ENCODE measurements at places on chromosomes 2 and 18.

- H3K27ac ChIP-seq, result peak within 1 kb of the TSS; percentile 96
- H3K4me1 ChIP-seq, result peaks cover 27% of the 10 kb centered on the region
- H3K27me3 ChIP-seq, result no peaks in the 10 kb centered on the region
- no peak for DNase-seq
- H3K36me3 ChIP-seq, result peaks cover 12% of the 10 kb centered on the region
Observed at GRCh38 chr2:85577386-85578242, at the start of gene VAMP8. Gene VAMP8 (plus strand): TSS chr2:85577586. CDS start chr2:85577647, 61 bp downstream.

GRCh38 chr2:148021059-148021861 lies at the start of gene MBD5:
Gene MBD5 (plus strand): TSS chr2:148021091.
- H3K36me3 ChIP-seq, result peaks cover 4% of the 10 kb centered on the region
- H3K4me3 ChIP-seq, result peak within 1 kb of the TSS; percentile 99
- H3K27ac ChIP-seq, result peak within 1 kb of the TSS; percentile 99
- no peaks in the 10 kb centered on the region for H3K27me3 ChIP-seq

GRCh38 chr2:73072129-73072395 lies 550 bp upstream of the SFXN5 start:
- peak overlapping the region; percentile 75 for H3K27ac ChIP-seq

DNA sequence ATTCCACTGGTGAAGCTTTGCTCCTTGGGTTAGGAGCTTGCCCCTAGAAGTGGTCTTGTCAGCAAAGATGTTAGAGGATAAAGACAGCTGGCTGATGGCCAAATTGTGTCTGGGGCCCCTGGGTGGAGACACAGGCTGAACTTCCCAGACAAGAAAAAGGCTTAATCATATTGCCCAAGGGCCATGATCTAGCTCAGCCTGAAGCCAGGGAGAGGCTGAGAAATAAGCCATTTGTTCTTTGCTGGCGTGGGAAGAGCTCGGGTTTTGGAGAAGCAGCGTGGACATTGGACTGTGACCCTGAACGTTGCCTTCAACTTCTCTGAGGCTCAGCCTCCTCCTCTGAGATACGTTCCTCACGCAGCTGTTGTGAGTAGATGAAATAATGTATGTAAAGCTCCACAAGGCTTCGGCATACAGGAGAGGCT lies 153.0 kb downstream of the ZFP36L2 start:
- H3K4me3 ChIP-seq, result no peak overlapping the region
- no peak for DNase-seq
- H3K27me3 ChIP-seq, result peaks cover 10% of the 10 kb centered on the region
- H3K4me1 ChIP-seq, result peaks cover 11% of the 10 kb centered on the region
- no peak overlapping the region for H3K27ac ChIP-seq

DNA sequence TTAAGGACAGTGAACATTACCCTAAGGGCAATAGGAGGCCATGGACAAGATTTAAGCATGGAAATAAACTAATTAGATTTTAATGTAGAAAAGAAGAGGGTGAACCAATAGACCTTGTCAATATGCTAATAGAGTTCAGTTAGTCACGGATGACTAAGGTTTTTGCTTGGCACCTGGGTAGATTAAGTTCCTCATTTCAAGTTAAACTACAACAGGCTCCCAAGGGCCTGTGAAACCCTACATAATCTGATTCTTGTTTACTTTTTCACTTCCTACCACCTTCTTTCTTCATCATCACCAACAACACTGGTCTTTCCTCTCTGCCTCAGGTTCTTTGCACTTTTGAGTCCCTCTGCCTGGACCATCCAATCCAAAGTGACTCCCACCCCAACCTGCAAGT lies 14.8 kb downstream of the SP110 start:
- no peak for DNase-seq
- H3K36me3 ChIP-seq, result peaks cover 12% of the 10 kb centered on the region
- no peaks in the 10 kb centered on the region for H3K27me3 ChIP-seq
- H3K27ac ChIP-seq, result no peak overlapping the region

- DNase-seq, result no peak
- no peak overlapping the region for H3K27ac ChIP-seq
- H3K4me3 ChIP-seq, result no peak overlapping the region
- peaks cover 3% of the 10 kb centered on the region for H3K27me3 ChIP-seq
- no peaks in the 10 kb centered on the region for H3K4me1 ChIP-seq
- H3K36me3 ChIP-seq, result peaks cover 4% of the 10 kb centered on the region
Observed at GRCh38 chr2:65678779-65679391, 246.5 kb upstream of the SPRED2 start.

DNA sequence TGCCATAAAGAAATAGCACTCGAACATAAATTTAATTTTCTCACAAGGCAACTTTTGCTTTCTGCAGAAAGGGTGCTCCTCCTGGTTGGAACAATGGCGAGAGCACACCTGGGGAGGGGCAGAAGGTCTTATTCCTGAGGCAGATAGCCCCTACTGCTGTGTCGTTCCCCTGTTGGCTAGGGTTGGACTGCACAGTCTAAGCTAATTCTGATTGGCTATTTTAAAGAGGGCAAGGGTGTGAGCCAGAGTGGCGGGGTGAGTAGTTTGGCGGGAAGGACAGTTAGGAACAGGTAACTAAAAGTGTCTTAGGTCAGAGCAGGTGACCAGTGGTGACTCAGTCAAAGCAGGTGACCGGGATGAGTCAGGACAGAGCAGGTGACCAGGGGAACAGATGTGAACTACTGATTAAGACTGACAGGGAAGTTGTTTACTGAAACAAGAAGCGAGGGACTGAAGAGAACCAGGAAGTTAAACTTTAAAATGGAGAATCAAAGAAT lies 49.7 kb upstream of the AGAP1 start:
- no peaks in the 10 kb centered on the region for H3K36me3 ChIP-seq
- no peak overlapping the region for H3K4me3 ChIP-seq
- H3K27ac ChIP-seq, result peak overlapping the region; percentile 6

All from progenitor cell of endocrine pancreas (in vitro differentiated cells).